ENCODE measurements at places on chromosomes 12 and 14.

DNA sequence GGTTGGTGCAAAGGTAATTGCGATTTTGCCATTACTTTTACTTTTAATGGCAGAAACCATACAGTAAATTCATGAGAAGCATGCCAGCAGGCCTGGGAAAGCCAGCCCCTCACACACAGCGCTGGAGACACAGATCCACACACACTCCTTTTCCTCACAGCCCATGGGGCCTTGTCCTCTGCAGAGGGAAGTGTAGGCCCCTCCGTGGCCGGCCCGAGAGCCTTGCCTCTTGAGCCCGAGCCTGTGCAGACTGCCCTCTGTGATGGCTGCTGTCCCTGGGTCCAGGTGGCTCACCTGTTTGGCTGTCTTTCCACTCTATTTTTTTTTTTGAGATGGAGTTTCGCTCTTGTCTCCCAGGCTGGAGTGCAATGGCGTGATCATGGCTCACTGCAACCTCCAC lies 39.3 kb downstream of the XRCC3 start:
- H3K27me3 ChIP-seq: no peaks in the 10 kb centered on the region
- peaks cover 34% of the 10 kb centered on the region for H3K36me3 ChIP-seq
- no peak overlapping the region for H3K4me3 ChIP-seq
- no peak for DNase-seq

GRCh38 chr12:56425193-56425592 lies 24.0 kb downstream of the TIMELESS start:
- H3K27ac ChIP-seq: no peak overlapping the region
- H3K27me3 ChIP-seq: no peaks in the 10 kb centered on the region
- no peak overlapping the region for H3K4me3 ChIP-seq
- H3K4me1 ChIP-seq: no peaks in the 10 kb centered on the region
- DNase-seq: no peak
- H3K36me3 ChIP-seq: peaks cover 16% of the 10 kb centered on the region

DNA sequence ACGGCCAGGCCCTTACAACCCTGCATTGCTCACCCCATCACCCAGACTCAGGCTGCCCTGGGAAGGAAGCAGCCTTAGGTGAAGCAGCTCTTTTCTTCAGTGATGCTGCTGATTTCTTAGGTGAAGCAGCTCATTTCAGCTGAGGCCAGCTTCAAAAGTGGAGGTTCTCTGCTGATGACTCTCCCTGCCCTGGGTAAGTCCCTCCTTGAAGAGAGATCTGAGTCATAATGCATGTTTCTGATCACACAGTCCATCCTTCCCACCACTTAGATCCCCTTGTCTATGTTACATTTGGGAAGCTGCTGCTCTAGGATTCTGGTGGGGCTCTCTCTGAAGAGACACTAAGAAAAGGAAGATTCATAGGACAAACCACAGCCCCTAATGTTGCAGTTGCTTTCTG lies 17.2 kb upstream of the ZNF140 start:
- H3K27me3 ChIP-seq: no peaks in the 10 kb centered on the region
- no peak overlapping the region for H3K4me3 ChIP-seq
- no peaks in the 10 kb centered on the region for H3K4me1 ChIP-seq
- H3K27ac ChIP-seq: no peak overlapping the region

GRCh38 chr12:112124918-112125249 lies 476 bp upstream of the TRAFD1 start:
- peak overlapping the region; percentile 84 for H3K4me3 ChIP-seq
- H3K4me1 ChIP-seq: peaks cover 30% of the 10 kb centered on the region

- DNase-seq: no peak
- H3K27ac ChIP-seq: no peak overlapping the region
- H3K4me1 ChIP-seq: no peaks in the 10 kb centered on the region
- no peaks in the 10 kb centered on the region for H3K36me3 ChIP-seq
- peaks cover 9% of the 10 kb centered on the region for H3K27me3 ChIP-seq
Measured at GRCh38 chr14:57981817-57982560, 116.1 kb upstream of the SLC35F4 start.

- no peak overlapping the region for H3K4me3 ChIP-seq
- H3K36me3 ChIP-seq: no peaks in the 10 kb centered on the region
- H3K4me1 ChIP-seq: no peaks in the 10 kb centered on the region
- no peak for DNase-seq
- H3K27ac ChIP-seq: no peak overlapping the region
Measured at GRCh38 chr14:66129224-66129623, 356.9 kb upstream of the CCDC196 start.

GRCh38 chr12:80838708-80839107 lies 99.0 kb downstream of the LIN7A start:
- peaks cover 13% of the 10 kb centered on the region for H3K4me1 ChIP-seq
- no peak overlapping the region for H3K4me3 ChIP-seq
- no peak for DNase-seq
- no peaks in the 10 kb centered on the region for H3K27me3 ChIP-seq

GRCh38 chr12:46934374-46935111 lies 108.7 kb upstream of the SLC38A4 start:
- H3K36me3 ChIP-seq: no peaks in the 10 kb centered on the region
- no peaks in the 10 kb centered on the region for H3K27me3 ChIP-seq
- H3K4me3 ChIP-seq: no peak overlapping the region
- DNase-seq: no peak
- peaks cover 3% of the 10 kb centered on the region for H3K4me1 ChIP-seq

DNA sequence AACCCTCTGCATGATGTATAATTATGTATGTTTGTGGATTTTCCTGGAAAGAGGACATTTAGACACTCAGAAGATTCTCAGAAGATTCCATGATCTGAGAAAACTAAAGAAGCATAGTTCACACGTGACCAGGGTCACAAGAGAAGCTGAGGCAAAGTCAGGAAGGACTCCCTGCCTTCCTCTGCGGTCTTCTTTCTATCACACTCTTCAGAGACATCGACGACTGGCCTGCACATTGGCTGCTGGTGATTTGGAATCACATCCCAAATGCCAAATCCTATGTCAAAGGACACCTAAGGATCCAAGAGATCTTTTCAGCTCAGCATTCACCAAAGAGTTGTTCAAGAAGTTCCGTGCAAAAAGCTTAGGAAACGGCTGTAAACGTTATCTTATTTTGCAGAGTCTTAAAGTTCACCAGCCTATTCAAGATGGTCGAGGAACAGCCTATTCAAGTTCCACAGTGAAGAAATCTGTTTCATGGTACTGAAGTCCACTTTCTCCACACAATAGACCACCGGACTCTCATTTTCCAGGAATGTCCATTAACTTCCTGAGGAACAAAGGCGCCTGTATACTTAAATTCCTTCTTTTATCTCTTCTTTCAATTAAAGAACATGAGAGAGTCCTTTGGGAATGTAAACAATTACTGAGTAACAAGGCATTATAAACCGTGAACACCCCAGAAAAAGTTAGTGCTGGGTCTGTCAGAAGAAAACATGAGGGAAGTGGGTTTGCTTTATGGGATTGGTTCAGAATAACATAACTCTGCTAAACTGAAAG lies 42.1 kb downstream of the IGF1 start:
- no peak overlapping the region for H3K4me3 ChIP-seq
- DNase-seq: no peak
- H3K36me3 ChIP-seq: no peaks in the 10 kb centered on the region
- no peak overlapping the region for H3K27ac ChIP-seq
- no peaks in the 10 kb centered on the region for H3K27me3 ChIP-seq

- no peaks in the 10 kb centered on the region for H3K27me3 ChIP-seq
- H3K4me1 ChIP-seq: no peaks in the 10 kb centered on the region
- H3K36me3 ChIP-seq: peaks cover 5% of the 10 kb centered on the region
- no peak overlapping the region for H3K4me3 ChIP-seq
- H3K27ac ChIP-seq: no peak overlapping the region
Measured at GRCh38 chr14:91308337-91308736, 63.8 kb upstream of the GPR68 start.

- no peaks in the 10 kb centered on the region for H3K36me3 ChIP-seq
- H3K4me3 ChIP-seq: no peak overlapping the region
- DNase-seq: peak; percentile 54
- H3K27me3 ChIP-seq: peaks cover 18% of the 10 kb centered on the region
- H3K27ac ChIP-seq: no peak overlapping the region
- no peaks in the 10 kb centered on the region for H3K4me1 ChIP-seq
Measured at GRCh38 chr14:104515811-104516780, 63.5 kb upstream of the C14orf180 start.

DNA sequence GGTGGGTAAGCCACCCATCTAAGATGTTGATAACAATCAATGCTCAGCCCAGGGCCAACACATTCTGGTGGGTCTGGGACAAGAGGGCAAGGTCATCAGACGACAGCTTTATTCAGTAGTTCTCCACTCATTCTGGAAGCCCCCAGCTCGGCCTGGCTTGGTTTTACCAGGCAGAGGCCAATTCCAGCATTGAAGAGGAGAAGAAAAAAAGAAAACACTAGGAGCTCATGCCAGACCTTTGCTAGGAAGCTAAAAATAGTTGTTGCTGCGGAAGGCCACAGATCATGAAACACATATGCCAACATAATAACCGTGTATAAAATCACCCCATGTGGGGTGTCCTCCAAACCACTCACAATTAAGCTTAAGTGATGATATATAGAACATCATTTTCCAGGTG lies 44.4 kb downstream of the CCDC60 start:
- H3K36me3 ChIP-seq: no peaks in the 10 kb centered on the region
- H3K4me1 ChIP-seq: peaks cover 9% of the 10 kb centered on the region
- peaks cover 2% of the 10 kb centered on the region for H3K27me3 ChIP-seq
- no peak overlapping the region for H3K4me3 ChIP-seq

GRCh38 chr14:57259672-57260071 lies 9.0 kb downstream of the EXOC5 start:
- H3K4me3 ChIP-seq: no peak overlapping the region
- no peaks in the 10 kb centered on the region for H3K4me1 ChIP-seq
- no peaks in the 10 kb centered on the region for H3K27me3 ChIP-seq
- no peak overlapping the region for H3K27ac ChIP-seq

GRCh38 chr14:37246427-37246829 lies 48.7 kb downstream of the MIPOL1 start:
- H3K36me3 ChIP-seq: no peaks in the 10 kb centered on the region
- no peak overlapping the region for H3K4me3 ChIP-seq
- no peak overlapping the region for H3K27ac ChIP-seq

DNA sequence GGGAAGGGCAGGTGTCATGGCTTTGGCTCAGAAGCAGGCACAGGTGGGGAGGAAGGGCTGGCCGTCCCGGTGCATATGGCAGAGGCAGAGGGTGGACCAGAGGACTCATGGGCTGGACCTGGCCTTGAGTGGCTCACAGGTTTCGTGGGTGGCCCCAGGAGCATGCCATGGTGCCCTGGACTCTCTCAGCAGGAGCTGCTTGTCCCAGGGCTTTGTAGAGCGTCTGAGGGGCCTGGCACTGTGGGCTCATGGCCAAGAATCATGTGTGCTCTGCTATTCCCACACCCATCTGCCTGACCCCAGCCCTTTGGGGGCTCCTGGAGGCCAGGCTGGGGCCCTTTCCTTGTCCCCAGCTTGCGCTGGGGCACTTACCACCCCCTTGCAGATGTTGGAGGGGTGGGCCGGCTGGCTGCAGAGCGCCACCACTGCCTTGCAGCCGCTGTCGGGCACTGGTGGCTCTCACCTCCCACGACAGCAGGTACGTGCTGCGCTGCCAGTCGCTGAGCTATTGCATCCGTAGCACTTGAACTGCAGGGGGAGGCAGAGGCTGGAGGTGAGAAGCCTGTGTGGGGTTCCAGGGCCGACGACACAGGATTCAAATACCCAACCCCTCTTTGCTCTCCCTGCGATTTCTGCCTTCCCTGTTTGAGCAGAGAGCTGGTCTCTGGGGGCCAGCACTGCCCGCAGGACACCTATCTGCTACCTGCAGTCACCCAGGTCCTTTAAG lies 187.4 kb upstream of the PRMT8 start:
- peak overlapping the region; percentile 27 for H3K27ac ChIP-seq
- no peak overlapping the region for H3K4me3 ChIP-seq
- no peaks in the 10 kb centered on the region for H3K36me3 ChIP-seq
- DNase-seq: no peak
- peaks cover 61% of the 10 kb centered on the region for H3K27me3 ChIP-seq
- peaks cover 30% of the 10 kb centered on the region for H3K4me1 ChIP-seq

GRCh38 chr12:124869059-124869665 lies 5.5 kb upstream of the SCARB1 start:
- no peak overlapping the region for H3K27ac ChIP-seq
- no peaks in the 10 kb centered on the region for H3K27me3 ChIP-seq
- no peak overlapping the region for H3K4me3 ChIP-seq
- no peaks in the 10 kb centered on the region for H3K36me3 ChIP-seq
- DNase-seq: no peak

- H3K4me1 ChIP-seq: peaks cover 51% of the 10 kb centered on the region
- peaks cover 6% of the 10 kb centered on the region for H3K36me3 ChIP-seq
- H3K4me3 ChIP-seq: no peak overlapping the region
- no peaks in the 10 kb centered on the region for H3K27me3 ChIP-seq
- H3K27ac ChIP-seq: no peak overlapping the region
- no peak for DNase-seq
Measured at GRCh38 chr12:104507672-104508071, 50.9 kb downstream of the CHST11 start.

- DNase-seq: no peak
- no peaks in the 10 kb centered on the region for H3K4me1 ChIP-seq
- H3K4me3 ChIP-seq: no peak overlapping the region
- no peaks in the 10 kb centered on the region for H3K27me3 ChIP-seq
- H3K27ac ChIP-seq: no peak overlapping the region
- no peaks in the 10 kb centered on the region for H3K36me3 ChIP-seq
Measured at GRCh38 chr14:62546862-62547474, 498.3 kb downstream of the KCNH5 start.

DNA sequence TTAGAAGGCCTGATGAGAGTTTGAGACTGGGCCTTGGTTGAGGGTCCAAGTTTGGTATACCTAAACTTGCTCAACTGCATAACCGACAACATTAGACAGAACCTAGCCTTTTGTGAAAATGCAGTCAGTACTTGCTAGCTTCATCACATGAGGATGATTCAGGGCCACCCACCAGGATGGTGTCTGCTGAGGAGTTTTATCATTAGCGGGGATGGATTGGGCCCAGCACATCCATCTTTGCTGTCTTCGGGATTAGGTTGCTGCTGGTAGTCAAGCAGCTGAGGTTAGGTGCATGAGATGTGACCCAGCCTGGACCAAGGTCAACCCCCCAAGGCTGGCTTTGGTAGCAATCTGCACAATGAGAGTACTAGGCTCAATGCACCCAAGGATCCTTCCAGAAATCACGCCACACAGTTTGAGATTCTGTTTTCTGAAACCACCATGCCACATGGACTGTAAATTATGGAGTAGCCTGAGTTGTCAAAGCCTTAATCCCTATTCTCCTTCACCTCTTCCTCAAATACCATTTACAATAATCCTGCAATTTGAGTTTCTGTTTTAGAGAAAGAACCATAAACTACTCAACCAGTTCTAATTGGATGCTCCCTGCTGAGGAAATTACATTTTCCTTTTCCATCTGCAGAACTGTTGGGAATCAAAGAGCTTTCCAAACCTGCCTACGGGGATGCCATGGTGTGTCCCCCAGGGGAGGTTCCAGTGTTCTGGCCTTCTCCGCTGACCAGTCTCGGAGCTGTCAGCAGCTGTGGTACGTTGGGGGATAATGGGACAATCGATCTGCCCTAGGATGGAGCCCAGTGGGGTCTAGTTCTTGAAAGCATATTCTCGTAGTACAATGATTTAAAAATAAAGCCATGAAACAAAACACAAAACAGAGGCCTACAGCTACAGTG lies 61.7 kb downstream of the DGLUCY start:
- peaks cover 4% of the 10 kb centered on the region for H3K36me3 ChIP-seq
- no peaks in the 10 kb centered on the region for H3K27me3 ChIP-seq
- no peak overlapping the region for H3K4me3 ChIP-seq
- no peak for DNase-seq
- no peak overlapping the region for H3K27ac ChIP-seq

Measured in type B pancreatic cell (in vitro differentiated cells).